Jurkat, Clone E6-1 (cell line): ENCODE measurements at places on chromosomes 1 and 21.

DNA sequence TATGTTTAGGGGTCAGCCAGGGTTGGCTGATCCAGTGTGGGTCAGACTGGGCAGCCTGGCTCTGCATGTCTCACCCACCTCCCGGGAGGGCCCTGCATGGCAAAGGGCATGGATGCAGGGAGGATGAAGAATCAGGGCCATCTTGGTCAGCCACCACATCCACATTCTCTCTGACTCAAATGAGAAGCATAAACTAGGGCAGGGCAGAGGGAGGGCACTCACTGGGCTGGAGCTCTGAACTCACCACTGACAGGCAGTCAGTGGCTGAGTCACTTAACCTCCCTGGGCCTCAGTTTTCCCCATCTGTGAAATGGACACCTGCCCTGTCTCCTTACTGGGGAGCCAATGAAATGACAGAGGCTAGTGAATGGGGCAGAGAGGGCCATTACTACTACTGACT is 4.3 kb upstream of the CELA2A start:
- DNase-seq = no peak

DNA sequence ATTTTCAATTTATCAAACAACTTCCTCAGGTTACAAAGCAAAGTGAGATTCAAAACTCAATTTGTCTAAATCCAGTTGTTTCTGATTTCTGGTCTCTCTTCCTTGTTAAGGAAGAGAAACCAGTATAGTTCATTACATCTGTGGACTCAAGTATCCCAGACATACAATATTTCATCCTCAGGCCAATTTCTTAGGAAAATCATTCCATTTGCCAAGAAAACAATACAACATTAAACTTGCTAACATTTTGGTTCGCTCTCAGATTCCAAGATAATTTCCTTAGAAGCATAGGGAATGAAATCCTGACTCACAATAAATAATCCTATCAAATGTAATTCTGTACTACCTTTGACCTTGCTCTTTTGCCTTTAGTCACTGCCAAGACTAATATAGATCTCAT is 11.2 kb upstream of the TTLL7 start:
- no peak for DNase-seq

- DNase-seq = no peak
These were observed 1304.2 kb upstream of the ADGRL4 start for GRCh38 chr1:80310703-80311245.

DNA sequence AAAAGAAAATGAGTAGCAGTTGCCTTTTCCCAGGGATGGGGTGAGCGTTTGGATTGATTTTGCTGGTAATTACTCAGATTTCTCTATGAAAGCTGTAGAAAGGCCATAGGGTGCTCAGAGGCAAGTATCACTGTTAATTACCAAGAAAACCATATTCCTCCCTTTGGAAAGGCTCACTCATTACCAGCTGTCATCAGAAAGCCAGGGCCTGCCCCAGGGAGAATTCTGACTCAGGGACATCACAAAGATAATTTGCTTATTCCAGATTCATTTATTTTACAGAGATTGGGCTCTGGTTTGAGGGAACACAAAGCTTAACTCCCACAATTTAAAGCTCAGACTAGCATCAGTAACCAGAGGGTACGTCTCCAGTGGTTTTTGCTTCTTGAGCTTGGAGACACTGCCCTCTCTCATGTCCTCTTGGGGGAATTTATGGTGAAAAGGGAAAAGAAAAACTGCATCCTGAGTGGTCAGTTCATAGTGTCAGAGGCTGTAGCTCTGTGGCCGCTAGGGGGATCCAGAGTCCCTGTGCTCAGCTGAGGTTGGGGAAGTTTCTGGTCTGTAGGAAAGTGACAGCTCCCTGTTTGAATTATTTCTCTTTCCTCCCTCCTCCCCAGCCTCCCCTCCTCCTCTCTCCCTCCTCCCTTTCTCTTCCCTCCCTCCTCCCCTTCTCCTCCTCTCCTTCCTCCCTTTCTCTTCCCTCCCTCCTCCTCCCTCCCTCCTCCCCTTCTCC is 204.3 kb downstream of the KCNJ6 start:
- peak; percentile 32 for DNase-seq

DNA sequence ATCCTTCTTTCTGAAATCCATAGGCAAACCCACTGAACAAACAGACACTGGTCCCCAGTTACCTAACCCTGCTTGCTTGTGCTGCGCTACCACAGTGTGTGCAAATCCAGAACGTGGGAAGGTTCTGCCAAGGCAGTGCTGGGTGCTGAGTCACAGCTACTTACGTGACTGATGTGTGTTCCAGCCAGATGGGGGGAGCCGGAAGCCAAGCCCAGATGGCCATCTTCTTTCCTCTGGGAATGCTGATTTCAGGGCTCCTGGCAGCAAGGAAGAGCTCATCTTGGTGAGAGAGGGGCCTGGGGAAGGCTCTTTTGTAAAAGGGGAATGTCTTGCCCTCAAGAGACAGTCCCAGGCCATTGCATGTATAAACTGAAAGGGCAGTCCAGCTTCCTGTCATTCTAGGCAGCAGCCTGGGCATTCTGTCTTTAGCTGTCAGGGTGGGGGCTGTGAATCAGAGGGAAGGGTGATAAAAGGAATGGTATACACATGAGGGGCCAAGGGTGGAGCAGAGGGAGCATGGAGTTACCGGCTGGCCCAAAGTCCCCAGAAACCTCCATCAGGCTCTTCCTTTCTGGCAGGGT is 54.1 kb downstream of the CD46 start:
- DNase-seq = no peak

GRCh38 chr1:89547563-89548116 is 23.0 kb downstream of the LRRC8B start:
- DNase-seq = no peak

GRCh38 chr1:116556289-116557006 is 14.4 kb downstream of the CD58 start:
- no peak for DNase-seq

DNA sequence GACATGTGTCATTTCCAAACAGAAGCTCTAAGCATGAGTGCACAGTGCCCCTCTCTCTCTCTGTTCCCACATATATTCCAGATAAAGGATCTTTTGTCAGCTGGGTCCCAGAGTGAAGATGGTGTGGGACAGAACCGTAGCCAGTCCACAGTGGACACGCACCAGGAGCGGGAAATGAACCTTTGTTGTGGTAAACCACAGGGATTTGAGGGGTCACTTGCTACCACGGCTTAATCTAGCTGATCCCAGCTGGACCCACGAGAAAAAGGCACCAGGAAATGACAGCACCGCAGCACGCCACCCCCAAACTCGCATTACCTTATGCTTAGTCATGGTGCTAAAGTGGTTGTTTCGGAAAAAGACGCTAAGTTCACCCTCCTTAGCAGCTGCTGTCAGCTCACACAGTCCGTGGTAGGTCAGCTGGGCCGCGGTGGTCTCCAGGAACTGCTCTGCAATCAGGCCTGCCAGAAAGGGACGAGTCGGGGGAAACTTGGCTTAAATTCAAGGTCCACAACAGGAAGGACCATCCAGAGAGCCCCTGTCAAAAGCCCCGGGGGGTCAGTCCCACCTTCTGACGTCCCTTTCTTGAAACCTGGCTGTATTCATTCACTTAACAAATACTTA is 7.5 kb downstream of the MINDY1 start:
- DNase-seq = no peak

DNA sequence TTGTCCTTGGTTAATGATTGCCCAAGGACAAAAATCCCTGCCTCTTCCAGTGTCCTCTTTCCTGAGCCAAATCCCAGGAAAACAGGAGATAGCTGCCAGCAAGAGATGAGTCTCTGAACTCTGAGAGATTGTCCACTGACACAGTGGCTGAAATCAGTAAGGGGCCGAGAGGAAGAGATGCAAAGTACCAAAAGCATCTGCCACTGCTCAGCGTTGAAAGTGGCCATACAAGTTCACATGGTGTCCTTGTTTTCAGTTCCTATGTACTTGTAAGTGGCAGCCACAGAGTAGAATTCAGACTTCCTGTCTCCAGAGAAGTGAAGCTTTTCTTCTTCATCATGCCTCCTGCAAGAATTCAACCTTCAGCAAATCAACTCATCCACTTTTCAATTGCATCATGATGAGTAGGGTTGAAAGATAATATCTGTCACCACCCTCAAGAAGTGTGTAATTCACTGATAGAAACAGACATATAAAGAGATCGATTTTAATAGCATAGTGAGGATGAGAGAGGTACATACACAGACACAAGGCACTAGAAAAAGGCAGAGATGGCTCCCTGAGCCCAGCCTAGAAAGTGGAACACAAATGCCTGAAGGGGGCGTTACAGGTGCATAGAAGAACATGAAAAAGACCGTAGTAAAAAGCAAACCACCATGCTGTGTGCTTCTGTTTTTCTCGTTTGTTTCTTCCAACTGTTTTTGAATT is 185.8 kb downstream of the MRPL39 start:
- peak; percentile 41 for DNase-seq

GRCh38 chr1:226552061-226552460 is 3.5 kb downstream of the STUM start:
- DNase-seq = no peak

- no peak for DNase-seq
These were observed 35.3 kb downstream of the OLFML2B start for GRCh38 chr1:161988413-161988812.

DNA sequence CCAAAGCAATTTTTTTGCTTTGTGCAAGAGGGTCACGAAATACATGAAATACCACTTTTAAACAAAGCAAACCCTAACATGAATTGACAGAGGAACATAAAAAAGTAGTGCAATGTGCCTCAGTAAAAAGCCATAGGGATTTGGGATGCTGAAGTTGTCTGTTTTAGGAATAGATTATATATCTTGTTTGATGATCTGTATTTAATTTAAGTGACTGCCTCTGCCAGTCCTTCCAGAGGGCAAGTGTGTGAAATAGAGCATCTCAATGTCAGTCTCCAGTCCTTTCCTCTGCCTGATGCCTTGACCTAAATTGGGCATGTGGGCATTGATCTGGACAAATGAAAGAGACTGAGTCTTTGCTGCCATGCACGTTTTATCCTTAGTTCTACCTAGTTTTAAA is 222.8 kb downstream of the PTPRC start:
- DNase-seq = no peak

DNA sequence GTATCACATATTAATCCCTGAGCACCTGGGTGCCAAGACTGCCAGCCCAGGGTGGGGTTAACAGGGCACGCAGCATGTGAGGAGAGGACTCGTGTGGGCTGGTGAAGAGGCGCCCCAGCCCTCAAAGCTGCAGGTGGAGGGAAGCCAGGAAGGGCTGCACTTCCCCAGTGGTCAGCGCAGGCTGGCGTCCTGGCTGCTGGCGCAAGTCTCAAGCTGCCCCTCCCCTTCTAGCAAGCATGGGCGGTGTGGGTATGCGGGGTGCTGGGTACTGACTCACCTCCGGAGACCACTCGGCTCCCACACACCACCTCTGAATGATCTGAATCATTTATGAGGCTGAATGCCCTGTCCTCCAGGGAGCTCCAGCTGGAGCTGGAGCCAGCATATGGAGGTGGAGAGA is 44.0 kb downstream of the EIF2D start:
- DNase-seq = no peak

DNA sequence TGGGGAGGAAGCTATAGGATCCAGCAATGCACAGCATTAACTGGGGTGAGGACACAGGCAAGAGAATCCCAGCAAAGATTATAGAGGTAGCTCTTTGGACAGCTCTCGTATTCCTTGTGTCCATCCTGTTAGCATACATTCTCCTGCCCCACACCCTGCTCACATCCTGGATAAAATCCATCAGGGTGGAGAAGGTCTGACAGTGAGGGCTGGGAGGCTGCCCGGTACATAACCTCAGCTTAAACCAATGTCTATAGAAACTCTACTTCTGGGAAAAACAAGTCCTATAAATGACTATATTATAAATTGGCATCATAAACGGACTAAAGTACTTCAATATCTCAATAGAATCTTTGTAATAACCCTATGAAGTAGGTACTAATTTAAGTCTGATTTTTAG is 36.8 kb upstream of the UBE2U start:
- DNase-seq = no peak

DNA sequence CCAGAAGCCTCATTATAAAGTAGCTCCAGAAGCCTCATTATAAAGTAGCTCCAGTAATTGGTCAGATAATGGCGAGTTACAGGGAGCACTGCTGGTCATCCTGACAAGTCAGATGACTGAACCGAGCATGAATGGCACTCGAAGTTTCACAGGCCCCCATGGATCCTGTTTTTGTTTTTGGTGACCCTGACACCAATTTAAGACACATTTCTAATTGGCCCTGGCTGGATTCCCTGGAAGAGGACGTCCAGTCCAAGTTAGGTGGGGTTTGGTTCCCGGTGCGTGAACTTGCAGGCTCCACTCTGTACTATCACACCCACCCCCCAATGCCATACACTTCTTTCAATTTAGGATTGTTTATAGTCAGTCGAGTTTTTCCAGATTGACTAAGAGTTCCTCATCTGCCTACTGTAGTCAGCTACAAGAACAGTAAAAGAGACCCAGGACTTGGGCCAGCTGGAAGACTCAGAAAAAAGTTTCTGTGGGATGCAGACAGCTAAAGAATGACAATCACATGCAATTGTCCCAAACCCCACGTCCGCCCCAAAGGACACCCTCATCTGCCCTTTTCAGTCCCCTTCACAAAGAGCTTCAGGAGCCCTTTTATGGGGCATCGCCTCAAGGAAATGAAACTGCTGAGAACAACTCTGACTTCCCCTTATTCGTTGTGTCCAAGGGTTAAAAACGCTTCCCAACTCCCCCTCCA is 2.7 kb downstream of the DHRS3 start:
- no peak for DNase-seq

DNA sequence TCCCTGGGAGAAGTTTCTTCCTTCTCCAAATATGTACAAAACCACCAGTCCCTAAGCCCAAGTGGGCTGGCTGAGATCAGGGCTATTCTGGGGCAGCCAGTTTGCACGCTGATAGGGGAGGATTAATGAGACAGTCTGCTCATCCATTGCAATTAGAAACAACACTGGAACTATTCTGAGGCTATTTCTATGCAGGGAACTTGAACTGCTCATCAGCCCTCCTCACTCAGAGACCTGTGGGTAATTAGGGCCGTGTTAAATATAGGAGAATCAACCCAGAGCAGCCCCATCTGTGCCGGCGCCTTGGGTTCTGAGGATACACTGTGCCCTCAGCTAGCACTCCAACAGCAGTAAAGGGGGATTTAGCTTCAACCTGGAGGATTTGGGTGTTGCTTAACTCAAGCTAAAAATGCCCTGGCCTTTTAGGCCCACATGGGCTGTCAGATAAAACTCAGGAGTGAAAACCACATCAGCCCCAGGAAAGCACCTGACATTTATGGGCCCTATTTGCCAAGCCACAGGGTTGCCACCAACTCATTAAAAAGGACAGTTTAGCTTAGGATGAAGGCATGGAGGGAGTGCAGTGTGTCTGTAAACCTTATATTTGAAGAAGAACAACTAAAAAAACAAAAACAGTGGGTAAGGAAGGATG is 53.9 kb downstream of the DUSP10 start:
- peak; percentile 59 for DNase-seq

- DNase-seq = no peak
These were observed 101.7 kb downstream of the NEK7 start for GRCh38 chr1:198258491-198258890.

DNA sequence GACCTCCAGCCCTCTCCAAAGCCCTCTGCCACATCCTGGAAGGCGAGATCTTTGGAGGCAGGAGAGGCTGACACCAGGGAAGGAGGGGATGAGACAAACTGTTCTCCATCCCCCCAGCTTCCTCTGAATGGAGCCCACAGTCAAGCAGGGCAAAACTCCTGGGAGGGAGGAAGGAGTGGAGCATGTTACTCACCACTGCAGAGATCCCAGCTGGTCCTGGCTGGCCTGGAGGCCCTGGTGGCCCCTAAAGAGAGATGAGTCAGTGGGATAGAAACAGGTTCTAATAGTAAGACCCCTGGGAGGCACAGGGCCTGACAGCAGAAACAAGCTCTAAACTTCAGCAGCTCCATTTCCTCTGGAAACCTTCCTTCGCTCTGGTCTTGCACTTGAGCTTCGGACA is 14.0 kb upstream of the PEF1 start:
- DNase-seq = no peak
